ENCODE measurements at places on chromosomes 7 and 10.
A peak's percentile ranks its signal among the peaks of the same experiment; 100 is the strongest.

DNA sequence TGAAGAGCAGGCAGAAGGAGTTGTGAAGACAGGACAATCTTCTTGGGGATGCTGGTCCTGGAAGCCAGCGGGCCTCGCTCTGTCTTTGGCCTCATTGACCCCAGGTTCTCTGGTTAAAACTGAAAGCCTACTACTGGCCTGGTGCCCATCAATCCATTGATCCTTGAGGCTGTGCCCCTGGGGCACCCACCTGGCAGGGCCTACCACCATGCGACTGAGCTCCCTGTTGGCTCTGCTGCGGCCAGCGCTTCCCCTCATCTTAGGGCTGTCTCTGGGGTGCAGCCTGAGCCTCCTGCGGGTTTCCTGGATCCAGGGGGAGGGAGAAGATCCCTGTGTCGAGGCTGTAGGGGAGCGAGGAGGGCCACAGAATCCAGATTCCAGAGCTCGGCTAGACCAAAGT, 1.5 kb downstream of the CHPF2 start:
- no peak for DNase-seq

DNA sequence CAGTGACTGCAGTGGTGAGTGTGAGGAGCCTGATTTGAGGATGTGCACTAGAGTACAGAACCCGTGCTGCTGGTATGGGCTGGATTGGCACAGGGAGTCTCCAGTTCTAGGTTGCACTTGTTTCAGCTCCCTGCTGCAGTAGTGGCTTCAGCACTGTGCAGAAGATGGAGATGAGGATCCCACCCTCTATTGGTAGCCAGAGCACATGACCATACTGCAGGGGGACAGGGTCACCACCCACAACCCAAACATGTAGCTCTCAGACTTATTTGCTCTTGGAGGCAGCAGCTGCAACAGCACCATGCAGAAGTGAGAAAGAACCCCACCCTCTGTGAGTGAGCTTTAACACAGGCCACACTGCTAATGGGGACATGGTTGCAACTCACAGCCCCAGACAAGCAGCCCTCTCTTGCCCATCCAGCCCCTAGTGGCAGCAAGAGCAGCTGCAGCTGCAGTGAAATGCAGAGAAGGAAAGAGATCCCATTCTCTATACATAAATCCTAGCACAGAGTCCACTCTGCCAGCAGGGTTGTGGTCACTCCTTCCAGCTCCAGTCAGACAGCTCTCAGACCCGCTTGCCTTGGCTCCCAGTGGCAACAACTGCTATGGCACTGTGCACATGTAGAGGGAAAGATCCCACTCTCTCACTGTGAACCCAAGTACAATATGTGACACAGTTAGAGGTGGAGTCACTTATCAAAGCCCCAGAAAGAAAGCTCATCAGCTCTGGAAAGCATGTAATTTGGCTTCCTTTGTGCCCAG, 51.4 kb upstream of the SCIN start:
- no peak for DNase-seq

DNA sequence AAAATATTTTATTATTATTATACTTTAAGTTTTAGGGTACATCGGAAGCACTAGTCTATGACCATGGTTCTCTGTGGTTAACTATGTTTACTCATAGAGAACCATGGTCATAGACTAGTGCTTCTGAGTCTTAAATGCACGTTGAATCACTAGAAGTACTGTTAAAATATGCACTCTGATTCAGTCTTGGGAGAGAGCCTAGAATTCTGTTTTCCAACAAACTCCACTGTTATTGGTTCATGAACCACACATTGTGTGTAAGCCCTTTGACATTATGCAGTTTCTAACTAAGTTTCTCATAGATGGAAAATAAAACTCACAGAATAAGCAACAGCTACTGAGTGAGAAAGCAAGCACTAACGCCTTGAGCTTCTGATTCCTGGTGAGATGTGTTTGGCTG, 1120.6 kb downstream of the SORCS1 start:
- no peak for DNase-seq

DNA sequence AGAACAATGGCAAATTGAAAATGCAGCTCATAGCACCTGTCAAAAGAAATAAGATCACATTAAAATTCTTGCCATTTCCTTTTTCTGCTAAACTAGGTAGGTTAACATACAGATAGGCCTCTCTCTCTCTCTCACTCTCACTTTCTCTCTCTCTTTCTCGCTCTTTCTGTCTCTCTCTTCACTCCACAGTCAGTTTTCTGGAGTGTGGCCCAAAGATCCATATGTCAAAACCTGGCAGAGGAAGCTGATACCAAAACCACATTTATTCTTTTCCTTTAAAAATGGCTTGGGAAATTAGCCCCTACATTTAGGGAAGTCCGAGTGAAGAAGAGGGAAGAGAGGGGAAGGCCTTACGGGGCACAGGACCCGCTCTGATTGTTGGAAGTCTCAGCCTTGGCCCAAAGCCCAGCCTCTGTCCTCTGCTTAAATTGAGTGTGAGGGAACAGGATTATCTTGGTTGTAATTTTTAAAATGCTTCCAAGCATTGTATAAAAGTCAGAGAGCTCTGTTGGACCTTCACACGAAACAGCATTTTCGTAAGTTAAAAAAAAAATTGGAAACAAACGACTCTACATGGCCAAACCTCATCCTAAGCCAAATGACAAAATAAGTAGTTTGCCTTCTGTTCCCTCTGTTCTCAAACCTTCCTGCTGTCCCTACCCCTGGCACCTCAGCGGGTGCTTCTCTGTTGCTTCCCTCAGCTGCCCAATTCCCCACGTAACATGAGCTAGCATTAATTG, 83.2 kb downstream of the FRMD4A start:
- no peak for DNase-seq

- DNase-seq: no peak
These were observed 6.6 kb upstream of the MOGAT3 start for GRCh38 chr7:101207459-101207858.

DNA sequence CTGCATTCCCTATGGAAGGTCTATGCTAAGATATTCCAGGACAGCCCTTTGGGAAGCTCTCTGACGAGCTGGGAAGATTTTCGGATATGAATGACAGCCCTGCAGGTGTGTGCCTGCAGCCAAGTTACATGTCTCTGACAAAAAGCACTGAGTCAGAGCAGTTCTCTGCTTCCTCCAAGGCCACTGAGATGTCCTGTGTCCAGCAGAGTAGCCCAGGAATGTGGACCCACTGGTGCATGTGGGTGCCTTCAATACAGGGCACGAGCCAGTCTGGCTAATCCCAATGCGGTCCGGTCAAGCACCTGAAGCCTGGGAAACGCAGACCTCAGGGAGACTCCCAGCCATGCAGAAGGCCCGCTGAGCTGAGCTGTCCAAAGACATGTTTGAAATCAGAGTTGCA, 565.7 kb downstream of the TCERG1L start:
- no peak for DNase-seq

DNA sequence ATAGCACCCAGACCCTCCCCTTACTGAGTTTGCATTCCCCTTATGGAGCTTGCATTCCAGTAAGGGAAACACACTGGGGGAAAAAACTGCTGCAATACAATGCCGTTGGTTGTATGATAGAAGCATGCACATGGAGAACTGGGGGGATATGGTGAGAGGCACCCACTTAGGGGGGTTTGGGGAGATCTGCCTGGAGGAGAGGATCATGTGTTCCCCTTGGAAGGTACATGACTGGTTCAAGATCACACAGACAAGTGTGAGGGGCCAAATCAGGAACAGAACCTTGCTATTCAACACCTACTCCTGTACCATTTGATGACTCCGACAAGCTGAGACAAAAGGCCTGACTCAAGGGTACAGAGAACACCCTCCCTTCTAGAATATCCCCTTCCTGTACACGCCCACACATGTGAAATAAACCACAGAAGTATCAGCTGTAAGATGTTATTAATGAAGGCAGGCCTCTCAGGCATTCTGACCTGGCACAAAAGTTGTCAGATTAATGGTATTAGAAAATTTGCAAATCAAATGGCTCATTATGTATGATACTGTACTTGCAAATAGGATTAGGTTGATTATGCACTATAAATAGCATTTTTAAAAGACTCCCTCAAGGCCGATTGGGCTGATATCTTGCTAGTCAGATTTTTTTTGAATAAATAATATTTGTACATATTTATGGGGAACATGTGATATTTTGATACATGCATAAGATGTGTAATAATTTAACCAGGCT, 122.2 kb downstream of the NPY start:
- no peak for DNase-seq

GRCh38 chr7:99195867-99196266, 12.0 kb downstream of the KPNA7 start:
- DNase-seq: no peak

DNA sequence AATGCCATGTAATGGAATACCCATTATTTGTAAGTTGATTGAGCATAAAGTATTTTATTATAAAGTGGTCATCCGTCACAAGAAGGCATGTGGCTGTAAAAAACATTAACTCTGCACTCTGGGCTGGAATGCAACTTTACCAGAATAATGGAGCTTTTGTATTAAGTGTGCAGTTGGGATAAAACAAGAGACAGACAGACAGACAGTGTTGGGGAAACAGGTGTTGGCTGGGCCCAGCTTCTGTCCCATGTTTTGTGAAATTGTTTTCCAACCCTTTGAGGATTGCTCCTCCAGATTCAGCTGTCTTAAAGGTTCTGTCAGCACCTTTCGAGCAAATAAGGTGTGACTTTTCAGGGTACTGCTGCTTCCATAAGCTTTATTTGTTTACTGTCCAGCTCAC, 67.9 kb upstream of the NFKB2 start:
- no peak for DNase-seq

DNA sequence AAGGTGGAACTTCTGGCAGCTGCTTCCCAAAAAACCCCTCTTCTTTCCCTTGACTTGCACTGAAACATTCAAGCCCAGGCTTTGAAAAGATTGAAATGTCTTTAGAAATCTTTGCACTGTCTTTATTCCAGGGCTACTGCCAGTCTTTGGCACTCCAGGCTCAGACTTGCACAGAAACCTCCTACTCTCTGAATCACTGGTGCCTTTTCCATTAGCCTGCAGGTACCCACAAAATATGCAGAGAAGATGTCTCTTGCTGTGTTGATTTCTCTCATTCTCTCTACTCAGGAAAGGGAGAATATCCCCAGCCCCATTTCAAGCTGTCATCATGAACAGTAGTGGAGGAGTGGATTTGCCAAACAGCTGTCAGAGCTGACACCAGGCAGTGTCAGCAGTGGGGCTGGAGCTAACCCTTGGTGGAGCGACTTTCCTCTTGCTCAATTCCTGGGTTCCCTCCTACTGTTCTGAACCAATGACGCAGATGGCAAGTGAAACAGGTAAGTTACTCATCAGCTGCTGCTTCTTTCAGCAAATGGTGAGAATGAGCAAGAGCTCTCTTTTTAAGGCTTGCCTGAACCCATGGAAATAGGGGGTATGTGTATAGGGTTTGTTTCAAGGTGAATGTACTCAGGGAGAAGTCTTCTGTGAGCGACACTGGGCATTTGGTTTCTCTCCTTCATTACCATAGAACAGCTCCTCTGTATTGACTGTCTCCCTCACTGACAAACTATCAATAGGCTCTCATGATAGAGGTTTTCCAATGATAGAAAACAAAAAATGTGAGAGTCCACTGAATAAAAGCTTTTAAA, 362.4 kb downstream of the ADRA2A start:
- DNase-seq: no peak

DNA sequence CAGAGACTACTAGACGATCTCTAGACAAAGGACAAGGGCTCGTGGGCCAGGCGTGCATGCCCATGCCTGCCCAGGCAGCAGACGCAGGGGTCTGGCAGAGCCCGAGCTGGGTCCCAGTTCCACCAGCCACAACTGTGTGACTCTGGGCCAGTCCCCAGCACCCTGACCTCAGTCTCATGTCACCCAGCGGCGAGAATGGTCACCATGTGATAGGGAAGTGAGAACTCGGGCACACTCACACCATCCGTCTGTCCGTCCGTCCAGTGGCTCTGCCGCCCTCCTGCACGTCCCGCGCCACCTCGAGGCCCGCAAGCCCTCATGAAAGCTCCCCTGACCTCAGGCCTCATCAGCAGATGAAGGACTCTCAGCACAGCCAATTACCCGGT, 280.0 kb downstream of the ELFN1 start:
- DNase-seq: no peak

GRCh38 chr10:74794531-74794930, 31.9 kb upstream of the KAT6B start:
- no peak for DNase-seq

GRCh38 chr7:2107386-2108070, 125.2 kb downstream of the MAD1L1 start:
- no peak for DNase-seq

GRCh38 chr7:12737373-12737772, 49.9 kb downstream of the ARL4A start:
- no peak for DNase-seq

- no peak for DNase-seq
These were observed 74.3 kb downstream of the SAMD9 start for GRCh38 chr7:93043385-93043985.

GRCh38 chr7:148049068-148049467, 541.5 kb upstream of the C7orf33 start:
- DNase-seq: no peak

GRCh38 chr10:113540845-113541548, 11.9 kb upstream of the HABP2 start:
- no peak for DNase-seq

GRCh38 chr10:121332829-121333765, 265.1 kb downstream of the FGFR2 start:
- no peak for DNase-seq

DNA sequence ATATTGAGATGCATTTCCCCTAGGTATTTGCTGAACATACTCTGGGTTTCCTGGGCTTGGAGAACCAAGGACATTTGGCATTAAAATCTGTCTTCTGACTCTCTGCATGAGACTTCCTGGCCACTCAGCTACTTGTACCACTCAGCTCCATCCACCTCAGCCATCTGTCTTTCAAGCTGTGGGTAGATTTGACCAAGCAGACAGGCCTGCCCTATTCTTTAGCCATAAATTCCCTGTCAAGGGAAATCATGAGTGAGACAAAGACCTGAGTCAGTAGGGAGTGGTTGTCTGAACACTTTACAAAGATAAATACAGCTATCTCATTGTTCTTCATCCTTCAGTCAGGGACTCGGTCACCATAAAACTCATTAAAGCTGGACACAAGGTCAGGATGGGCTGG, 399.1 kb downstream of the GPAM start:
- no peak for DNase-seq

GRCh38 chr7:74473116-74473515, 19.4 kb downstream of the GTF2IRD1 start:
- no peak for DNase-seq

GRCh38 chr7:139360210-139360947, 685 bp downstream of the LUC7L2 start:
- DNase-seq: peak; percentile 99

Measured in activated naive CD4-positive, alpha-beta T cell treated with Interleukin-2 at 50 U/mL for 16 hours (primary cell).